Naive B cell (primary cell): ENCODE measurements at places on chromosomes 12 and 14. TPM values are rescaled to one million over a fixed set of nuclear protein-coding genes. Genes with fewer than 3 reads are reported as not detected.
A peak's percentile ranks its signal among the peaks of the same experiment; 100 is the strongest.

DNA sequence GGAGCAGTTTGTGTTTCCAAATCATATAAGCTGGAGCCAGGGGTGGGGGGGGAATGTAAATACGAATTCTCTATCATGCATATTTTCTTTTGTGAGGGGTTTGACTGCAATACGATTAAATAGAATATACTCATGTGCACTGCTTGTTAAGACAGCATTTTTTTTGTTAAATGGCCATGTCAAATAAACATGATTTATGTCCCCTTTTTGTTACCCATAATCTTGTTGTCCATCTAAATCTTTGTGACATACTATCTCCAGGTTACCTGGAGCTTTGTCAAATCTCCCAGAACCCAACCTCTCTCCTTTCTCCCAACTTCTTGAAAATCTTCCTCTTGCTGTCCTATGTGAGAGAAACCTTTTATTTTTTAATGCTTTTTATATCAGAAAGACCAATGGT lies 233.1 kb downstream of the SLC25A21 start:
- DNase-seq, result no peak

DNA sequence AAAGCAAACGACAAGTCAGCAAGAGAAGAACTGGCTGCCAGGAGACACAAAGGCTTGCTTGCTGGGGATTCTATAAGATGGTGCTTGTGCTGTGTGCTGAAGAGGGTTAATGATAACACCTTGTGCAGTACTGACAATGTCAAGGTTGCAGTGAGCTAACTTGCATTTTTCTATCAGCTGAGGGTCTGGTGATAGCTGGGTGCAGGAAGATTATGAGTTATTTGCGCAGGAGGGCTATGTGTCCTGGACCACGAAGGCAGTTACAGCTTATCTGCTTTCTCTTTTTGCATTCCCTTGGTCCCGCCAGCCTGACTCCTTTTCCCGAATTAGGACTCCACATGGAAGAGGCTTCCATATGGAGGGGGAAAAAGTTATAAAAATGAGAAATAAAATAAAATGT lies 42.4 kb downstream of the R3HDM2 start:
- DNase-seq, result no peak

DNA sequence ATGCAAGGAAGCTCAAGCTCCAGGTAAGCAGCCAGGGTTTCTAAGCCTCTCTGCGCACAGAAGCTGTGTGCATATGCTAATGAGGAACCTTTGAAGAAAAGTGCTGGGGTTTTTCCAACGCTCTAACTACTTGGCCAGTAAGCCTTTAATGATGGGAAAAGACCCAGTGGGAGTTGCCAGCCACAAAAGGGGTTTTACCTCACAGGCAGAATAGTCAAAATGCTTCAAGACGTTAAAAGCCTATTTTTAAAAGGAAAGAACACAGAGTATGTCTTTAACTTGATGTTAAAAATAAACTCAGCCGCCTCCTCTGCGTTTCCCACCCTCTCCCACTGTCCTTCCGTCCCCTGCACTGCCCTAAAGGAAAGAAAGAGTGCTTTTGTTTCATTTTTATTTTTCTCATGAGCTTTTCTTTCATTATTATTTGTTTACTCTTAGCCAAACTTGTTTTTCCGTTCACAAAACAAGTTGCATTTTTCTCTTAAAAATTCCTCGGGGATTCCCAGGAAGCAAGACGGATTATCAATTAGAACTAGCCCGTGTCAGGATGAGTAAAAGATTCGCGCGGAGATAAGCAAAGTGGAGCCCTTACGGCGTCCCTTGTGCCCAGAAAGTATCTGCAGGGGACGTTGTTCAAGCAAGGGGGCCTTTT lies 209.8 kb upstream of the NUDT4 start:
- peak; percentile 51 for DNase-seq

Gene NPC2
- 199 TPM for polyA plus RNA-seq
